ENCODE measurements at places on chromosomes 13 and 19.

GRCh38 chr13:53778937-53779336 lies 750.3 kb downstream of the OLFM4 start:
- DNase-seq = no peak

DNA sequence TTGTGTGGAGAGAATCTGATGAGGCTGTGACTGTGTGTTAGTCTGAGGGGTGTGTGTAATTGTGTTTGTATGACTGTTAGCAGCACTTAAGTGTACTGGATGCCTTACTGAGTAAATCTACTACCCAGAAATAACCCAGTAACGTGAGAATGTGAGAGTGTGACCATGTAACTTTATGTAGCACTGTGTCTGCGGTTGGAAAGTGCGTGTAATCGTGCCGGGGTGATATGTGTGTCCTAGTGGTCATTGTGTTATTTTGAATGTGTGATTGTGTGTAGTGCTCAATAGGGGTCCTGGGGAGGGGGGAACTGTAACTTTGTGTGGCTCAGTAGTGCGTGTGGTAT lies 550 bp downstream of the ZNF383 start:
- DNase-seq = peak; percentile 11

DNA sequence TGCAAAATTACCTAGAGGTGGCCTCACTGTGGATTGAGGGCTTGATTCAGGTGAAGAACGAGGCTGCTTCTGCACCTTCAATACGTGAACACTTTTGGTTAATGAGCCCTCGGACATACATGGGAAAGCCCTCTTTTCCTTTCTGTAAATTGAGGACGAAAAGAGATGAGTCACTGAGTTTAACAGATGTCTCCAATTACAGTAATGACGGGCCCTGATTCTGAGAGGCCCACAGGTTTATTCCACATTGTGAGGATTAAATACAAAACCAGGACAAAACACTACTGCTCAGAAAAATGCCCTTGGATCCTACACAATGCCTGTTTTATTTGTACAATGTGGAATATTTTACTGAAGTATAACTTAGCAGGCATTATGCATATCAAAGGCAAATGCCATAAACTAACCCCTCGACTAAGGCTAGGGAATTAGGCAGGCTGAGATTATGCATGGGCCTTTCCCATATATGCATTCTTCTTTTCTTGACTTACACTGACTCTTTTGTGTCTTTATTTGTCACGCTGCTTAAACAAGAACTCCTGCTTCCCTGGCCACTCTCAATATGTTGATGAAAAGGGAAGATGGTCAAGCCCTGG lies 819.9 kb downstream of the OLFM4 start:
- no peak for DNase-seq

DNA sequence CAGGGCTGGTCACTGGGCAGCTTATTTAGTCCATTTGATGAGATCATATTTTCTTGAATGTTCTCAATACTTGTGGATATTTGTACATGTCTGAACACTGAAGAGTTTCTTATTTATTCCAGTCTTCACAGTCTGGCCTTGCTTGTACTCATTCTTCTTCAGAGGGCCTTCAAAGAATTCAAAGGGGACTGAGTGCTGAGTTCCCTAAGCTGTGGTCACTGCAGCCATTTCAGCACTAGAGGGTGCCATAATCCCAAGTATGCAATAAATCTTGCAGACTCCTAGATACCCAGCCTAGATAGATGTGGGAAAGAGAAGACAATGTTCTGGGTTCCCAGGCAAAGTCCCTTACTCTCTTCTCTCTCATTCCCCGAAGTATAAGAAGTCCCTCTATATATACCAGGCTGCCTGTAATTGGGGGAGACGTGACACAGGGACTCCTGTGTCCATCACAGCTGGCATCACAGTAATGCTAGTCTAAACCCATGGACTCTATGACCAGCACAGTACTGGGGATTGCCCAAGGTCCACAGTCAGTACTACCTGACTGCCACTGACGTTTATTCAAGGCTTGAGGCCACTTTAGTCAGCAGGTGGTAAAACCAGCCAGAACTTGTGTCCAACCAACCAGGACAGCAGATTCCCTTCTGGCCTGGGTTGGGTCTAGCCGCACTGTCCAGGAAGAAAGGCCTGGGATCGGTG lies 8.9 kb upstream of the VN1R1 start:
- DNase-seq = peak; percentile 44

GRCh38 chr19:29680447-29680846 lies 15.2 kb downstream of the PLEKHF1 start:
- peak; percentile 94 for DNase-seq

DNA sequence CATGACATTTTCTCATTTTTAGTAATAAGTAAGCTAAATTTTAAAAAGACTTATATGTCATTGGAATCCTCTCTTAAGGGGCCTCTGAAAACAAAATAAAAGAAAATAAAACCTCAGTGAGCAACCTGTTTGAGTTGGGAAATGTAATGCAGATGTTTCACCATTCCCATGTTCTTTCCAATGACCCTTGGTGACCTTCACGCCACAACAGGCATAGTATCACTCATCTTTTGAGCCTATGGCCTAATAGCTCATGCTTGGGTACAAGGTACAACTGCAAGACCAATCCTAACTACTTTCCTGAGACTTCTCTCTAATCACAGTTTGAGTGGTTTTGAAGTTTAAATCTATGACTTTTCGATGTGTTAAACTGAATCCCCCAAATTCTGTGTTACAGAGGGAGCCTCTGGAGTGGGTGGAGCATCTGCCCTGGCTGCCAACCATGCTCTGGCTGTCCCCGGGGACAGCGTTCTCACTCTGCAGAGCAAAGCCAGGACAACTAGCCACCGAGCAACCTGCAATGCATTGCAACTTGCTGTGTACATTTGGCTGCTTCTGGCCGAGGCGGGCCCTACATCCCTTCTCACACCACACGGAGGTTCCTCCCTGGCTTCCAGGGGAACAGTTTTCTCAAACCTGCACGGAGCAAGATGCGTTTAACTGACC lies 307.9 kb upstream of the MAB21L1 start:
- DNase-seq = no peak

GRCh38 chr19:35212241-35212640 lies 16.3 kb downstream of the FAM187B start:
- no peak for DNase-seq

DNA sequence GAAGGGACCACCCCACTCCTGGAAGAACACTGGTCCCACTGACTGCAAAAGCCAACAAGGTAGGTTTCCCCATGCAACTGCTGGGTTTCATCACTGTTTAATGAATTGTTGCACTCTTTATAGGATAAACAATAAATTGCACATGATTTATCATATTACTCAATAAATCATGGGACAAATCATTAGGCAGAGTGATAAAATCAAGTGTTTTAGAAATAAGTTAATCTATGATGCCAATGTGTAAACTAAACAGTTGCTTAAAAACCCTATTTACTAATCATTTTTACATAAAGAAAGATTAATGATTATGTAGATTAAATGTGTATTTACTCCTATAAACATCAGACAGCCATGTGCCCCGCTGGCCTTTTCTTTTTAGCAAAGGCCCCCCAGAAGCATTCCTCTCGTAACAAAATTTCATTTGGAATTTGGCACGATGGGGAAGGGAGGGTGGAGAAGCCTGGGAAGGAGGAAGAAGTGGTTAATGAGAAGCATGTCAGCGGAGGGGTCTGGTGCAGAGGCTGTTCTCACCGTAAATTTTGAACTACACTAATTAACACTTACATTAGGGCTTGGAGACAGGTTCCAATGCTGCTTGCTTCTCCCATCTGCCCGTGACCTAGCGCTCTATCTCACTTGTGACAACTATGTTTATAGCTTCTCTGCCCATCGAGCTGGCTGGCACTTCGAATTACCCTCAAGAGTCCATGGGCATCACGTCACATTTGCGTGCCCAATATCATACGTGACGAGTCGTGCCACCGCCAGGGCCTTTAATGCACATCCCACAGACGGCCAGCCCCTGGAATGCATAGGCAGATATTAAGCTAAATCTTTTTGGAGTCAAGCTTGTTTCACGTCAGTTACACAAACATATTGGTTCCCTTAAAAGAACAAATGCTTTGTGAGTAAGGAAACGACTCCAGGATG lies 357.7 kb upstream of the TSHZ3 start:
- DNase-seq = no peak

GRCh38 chr13:31923134-31923763 lies 108.3 kb upstream of the FRY start:
- DNase-seq = no peak

DNA sequence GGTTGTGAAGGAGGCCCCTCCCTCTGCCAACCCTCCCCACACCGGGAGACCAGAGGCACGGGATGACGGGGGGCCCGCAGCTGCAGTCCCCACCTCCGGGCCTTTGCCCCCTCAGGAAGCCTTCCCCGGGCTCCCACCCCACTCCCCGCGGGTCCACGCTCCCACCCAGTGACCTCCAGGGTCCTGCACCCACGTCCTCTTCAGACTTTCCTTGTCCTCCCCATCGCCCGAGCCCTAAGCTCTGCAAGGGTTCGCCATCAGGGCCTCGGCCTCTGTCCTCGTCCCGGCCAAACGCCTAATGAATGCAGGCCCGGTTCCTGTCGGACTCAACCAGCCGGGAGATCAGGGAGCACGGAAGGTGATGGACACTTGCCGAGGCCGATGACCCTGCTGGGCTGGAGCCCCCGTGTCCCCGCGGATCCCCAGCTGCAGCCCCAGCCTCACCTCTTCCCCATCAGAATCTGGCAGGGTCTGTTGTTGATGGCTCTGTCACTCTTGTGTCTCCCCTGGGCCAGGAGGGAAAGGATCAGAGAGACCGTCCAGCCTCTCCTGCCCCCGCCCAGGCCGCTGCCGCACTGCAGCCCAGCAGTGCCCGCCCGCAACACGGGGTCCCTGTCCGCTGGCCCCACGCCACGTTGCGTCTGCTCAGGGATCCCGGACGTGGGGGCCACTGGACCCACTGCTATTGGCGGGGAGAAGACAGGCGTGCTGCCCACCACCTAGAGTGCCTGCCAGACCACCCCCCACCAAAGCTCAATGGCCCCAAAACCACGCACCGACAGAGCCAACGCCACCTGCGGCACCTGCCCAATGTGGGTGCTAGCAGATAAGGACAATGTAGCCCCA lies 5.7 kb downstream of the ATP8B3 start:
- no peak for DNase-seq

DNA sequence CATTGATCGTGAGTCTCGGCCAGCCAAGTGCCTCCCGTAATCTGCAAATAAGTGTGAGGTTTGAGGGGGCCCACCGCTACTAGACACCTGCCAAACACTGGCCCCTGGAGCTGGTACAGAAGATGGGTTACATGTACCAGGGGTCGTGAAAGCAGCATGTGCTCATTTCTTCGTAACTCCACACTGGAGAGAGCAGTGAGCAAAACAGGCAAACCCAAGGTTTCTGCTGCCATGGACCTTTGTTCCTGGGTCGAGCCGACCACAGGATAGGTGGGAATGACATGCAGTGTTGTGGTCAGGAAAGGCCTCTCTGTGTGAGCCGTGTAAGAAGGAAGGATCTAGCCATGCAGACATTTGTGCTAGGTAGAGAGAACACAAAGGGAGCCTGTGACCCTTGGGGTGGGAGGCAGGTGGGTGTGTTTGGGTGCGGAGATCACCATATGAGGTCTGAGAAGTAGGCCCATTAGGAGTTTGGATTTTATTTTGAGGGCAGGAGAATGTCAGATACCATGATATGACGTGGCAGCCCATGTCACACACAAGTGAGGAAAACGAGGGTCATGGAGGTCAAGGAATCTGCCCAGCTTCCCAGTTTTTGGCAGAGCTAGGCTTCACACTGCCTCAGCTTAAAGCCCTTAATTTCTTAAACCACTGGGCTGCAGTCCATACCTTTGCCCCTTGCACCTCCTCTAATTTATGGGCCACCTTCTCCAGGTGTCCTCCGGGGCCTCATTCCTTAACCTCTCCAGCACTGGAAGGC lies 919 bp downstream of the GTF3A start:
- peak; percentile 27 for DNase-seq

- peak; percentile 61 for DNase-seq
Observed at GRCh38 chr19:49114630-49115363, 627 bp downstream of the LIN7B start.

- DNase-seq = no peak
Observed at GRCh38 chr19:15022752-15023151, 26.5 kb upstream of the CASP14 start.

DNA sequence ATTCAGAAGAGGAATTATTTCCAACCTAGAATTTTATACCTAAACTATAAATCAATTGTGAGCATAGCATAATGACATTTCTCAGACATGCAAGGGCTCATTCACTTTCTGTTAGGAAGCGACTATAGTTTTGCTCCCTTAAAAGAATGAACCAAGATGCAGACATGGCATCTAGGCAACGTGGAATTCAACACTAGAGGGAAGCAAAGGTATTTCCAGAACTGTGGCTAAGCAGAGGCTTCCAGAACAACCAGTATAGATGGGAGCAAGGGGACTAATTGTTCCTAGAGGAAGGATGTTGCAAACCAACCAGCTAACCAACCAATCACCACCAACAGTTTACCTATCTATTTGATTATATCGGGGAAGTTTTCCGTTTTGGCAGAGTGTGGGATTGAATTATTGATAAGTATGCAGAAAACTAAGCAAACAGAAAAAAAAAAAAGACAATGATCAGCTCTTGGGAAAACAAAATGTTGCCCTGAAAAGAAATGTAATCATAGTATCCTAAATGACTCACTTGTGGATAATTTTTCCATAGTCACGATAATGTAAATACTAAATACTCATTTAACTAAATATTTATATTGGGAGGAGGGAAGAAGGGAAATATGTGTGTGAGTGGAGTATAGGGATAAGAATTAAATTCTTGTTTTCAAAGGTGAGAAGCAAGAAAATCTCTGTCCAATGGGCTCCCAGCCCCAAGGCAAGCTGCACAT lies 21.1 kb downstream of the ARL11 start:
- no peak for DNase-seq

- DNase-seq = no peak
Observed at GRCh38 chr13:80877209-80877943, 536.5 kb upstream of the SPRY2 start.

- DNase-seq = no peak
Observed at GRCh38 chr13:45548281-45548680, 67.3 kb downstream of the ERICH6B start.

DNA sequence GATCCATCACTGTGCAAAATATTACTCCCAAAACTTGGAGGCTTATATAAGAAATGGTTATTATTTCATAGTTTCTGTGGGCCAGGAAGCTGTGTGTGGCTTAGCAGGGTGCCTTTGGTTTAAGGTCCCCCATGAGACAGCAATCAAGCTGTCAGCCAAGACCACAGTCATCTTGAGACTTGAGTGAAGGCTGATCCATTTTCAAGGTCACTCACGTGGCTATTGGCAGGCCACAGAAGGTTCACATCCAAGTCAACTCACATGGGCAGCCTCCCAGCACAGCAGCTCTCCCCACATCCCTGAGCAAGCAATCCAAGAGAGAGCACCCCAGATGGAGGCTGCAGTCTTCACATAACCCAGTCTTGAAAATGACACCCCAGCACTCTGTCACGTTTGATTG lies 537.4 kb downstream of the MYO16 start:
- DNase-seq = peak; percentile 36

DNA sequence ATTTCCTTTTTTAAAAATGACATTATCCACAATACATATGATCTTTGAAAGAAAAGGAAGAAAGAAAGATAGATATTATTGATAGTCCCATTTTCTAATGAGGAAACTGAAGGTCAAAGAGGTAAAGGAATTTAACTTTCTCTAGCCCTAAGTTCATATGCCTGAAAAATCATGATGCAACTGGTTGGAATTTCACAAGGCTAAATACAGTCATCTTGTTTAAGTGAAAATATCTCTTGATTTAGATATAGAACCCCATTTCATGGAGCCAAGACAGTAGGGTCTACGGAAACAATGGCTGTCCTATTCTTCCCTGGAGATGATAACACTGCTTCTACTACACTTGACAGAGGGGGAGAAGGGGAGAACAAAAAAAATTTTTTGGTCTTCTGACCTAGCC lies 366.2 kb downstream of the DNAJC15 start:
- DNase-seq = no peak

GRCh38 chr13:76826527-76826926 lies 59.7 kb downstream of the KCTD12 start:
- no peak for DNase-seq
